ENCODE measurements at places on chromosomes 7 and 10.

DNA sequence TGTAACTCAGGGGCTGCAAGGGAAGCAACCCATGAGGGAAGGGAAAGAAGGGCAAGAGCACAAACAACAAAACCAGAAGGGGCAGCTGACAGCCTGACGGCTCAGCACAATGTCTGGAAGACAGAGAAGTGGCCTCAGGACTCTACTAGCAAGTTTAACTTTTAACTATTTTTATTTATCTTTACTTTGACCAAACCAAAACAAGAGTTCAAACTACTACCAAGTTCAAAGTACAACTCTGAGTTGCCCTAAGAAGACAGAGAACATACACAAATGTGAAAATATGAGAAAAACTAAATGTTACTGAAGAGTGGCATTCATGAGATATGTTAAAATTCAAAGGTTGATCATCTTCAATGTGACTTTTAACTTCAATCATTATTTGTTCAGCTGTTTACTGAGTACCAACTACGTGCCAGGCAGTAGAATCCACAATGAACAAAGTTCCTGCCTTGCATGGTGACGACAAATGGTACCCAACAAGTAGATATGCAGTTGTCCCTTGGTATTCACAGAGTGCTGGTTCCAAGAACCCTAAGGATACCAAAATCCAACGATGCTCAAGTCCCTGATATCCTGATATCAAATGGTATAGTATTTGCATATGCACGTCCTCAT lies 19.7 kb downstream of the NUDCD3 start:
- DNase-seq, result no peak

DNA sequence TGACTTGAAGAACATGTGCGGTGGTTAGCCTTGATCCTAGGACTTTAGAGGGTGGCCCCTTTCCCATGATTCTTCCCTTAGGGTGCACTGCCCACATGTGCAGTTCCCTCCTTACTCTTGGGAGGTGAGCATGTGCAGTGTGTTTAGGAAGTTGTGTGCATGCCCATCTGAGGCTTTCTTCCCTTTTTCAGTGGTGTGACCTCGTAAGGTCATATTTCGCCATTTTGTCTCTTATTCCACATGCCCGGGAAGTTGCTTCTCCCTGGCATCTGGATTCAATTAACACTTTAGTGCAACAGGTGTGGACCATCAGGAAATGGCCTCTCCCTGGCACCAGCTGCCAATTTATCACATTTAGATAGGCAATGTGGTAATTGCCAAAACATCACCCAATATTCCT lies 380.6 kb upstream of the VSTM2A start:
- DNase-seq, result no peak

- DNase-seq, result no peak
Measured at GRCh38 chr7:26853788-26854393, 10.5 kb downstream of the SKAP2 start.

DNA sequence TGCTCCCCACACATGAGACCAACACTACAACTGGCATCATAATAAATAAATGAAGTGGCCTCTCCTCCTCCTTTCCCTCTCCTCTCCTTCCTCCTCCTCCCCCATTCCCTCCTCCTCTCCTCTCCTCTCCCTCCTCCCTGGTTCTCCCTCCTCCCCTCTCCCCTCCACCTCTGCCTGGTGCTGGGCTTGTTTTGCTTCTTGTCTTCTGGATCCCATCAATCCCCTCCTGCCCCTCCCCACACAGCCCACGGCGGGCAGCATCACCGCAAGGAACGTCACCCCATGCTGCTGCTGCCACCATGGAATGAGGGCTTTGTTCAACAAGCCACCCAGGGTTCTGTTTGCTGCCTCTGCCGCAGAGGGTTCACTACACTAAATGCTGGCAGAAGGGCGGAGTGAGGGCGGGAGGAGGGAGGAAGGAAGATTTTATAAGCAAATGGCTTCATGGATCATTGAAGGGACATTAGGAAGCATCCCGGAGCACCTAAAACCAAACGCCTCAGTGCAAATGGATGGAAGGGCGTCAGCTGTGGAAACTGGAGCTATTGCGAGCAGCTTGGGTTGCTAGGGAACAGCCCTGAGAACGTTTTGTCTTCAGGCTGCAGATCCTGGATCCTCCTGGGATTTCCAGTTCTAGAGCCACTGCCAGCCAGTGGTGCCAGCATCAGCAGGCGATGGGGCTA lies 379.7 kb upstream of the ZMIZ1 start:
- no peak for DNase-seq

DNA sequence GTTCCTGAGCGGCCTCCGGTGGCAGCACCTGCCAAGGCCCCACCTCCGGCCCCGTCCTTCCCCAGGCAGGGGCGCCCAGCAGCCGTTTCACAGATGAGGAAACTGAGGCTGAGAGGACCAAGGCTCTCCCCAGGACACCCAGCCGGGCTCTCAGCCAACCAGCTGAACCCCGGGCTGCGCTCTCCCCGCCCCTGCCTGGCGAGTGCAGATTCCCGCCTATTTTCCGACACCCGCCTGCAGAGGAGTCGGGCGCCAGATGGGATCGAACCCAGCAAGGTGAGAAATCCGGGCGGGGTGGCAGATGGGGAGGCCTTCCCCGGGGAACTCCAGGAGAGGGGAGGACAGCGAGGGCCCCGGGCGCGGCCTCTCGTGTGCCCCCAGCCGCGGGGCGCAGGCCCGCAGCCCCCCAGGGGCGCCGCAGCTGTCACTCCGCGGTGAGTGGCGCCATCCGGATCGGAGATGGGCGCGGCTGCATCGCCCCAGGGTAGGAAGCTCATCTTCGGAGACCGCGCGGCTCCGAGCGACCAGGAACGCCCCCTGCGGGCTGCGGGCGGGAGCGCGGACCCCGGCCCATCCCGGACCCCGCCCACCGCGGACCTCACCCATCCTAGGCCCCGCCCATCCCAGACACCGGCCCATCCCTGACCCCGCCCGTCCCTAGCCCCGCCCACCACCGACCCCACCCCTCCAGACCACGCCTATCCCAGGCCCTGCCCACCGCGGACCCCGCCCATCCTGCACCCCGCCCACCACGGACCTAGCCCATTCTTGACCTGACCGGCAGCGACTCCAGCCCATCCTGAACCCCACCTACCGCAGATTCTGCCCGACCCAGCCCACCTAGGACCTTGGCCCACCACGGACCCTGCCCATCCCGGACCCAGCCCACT lies 90.3 kb downstream of the MICALL2 start:
- peak; percentile 5 for DNase-seq

DNA sequence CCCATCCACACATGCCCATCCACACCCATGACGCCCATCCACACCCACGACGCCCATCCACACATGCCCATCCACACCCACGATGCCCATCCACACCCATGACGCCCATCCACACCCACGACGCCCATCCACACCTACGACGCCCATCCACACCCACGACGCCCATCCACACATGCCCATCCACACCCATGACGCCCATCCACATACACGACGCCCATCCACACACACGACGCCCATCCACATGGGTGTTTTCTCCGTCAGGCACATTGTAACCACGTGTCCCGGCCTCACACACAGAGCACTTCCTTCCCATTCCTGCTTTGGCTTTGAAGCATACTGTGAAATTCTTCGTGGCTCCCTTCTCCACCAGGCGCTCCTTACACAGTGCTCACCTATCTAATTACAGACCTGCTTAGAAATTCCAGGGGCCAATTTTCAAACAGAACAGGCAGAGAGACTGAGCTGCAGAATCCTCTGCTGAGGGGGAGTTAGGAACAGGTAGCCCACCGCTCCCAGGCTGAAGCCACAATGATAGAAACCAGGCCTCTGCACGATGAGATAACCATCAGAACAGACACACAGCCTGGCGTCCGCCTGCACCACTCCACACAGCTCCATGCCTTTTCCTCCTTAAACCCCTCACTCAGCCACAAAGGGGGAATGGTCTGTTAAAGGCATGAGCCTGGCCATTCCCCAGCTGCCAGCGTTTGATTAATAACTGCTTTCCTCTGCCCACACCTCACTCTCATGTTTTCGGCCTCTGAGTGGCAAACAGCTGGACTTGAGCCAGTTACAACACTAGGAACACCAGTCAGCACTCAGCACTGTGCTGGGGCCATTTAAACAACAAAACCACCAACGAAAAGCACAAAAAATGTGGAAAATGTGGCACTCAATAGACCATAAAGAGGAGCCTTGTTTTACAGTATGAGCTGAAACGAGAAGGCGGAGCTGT lies 501.6 kb downstream of the PTPRN2 start:
- no peak for DNase-seq

- DNase-seq, result no peak
Measured at GRCh38 chr10:62511238-62511637, 137.1 kb downstream of the ZNF365 start.

DNA sequence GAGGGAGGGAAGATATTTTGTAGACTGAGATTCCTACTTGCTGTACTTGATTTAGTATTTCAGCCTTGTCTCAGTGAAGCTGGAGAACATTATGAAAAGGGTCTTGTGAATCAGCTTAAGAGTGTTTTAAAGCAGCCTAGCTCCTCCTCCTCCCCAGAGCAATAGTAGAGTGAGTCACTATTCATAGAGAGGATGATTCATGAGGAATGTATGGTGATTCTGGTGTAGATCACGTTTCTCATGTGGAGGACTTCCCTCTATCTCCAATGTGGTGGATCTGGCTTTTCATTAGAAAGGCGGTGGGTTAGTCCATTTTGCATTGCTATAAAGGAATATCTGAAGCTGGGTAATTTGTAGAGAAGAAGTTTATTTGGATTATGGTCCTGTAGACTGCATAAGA lies 340.1 kb upstream of the CHRM2 start:
- no peak for DNase-seq

DNA sequence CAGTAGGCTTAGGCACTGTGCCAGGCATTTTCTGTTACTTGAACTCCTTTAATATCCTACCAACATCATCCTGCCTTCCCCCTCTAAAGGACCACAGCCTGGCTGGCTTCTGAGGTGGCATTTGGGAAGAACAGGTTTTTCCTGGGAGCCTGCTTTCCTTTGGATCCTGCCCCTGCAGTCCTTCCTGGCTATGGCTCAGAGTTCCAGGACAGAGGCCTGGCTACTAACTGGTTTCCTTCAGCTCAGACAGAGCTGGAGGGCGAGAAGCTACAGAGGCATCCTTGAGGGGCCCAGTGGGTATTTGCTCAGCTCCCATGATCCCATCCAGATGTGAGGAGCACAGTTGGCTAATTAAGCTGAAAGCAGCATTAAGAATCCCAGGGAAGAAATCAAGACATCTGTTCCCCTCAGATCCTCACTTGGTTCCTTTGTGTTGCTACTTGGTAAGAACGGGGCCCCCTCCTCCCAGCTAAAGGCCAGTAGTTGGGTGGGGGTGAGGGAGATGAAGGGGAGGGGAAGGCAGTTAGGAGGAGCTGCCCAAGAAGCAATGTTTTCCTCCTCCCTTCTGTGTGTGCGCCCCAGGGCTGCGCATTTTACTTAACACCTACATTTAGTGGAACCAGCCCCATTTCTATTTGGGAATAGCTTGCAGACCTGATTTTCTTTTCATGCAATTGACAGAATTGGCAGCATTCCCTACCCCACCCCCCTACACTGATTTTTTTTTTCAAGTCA lies 142.6 kb upstream of the SORCS3 start:
- no peak for DNase-seq

GRCh38 chr7:43761938-43762692 lies 3.6 kb downstream of the BLVRA start:
- DNase-seq, result no peak

DNA sequence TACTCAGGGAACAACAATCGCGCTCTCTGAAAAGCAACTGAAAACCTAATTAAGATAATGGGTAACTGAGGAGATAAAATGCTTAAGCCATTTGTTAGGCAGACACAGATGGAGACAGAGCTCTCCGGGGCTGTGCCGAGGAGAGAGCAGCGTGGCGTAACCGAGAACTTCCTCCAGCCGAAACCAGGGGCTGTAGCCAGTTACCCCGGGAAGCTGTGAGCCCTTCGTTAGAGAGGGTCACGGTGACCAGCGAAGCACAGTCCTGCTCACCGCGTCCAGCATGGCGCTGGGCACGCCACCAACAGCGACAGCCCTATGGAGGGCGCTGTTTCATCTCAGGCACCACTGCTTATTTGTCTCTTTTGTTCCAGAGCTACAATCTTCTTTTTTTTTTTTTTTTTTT lies 16.1 kb downstream of the PAPOLB start:
- no peak for DNase-seq

- DNase-seq, result no peak
Measured at GRCh38 chr10:21144047-21144446, 246.9 kb upstream of the NEBL start.

DNA sequence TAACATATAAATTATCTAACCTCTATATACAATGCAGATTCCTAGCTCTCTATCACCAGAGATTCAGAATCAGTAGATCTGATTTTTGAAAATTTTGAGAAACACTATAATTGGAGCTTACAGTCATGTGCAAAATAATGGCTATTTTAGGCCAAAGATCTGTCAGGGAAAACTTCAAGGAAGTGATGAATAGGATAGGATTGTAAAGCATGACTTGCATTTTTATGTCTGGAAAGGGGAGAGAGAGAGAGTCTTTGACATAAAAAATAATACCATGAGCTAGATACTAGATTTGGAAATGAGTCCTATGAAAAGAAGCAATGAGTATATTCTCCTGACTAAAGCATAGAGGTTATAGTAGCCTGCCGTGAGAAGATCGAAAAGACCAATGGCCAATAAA lies 181.1 kb downstream of the SDHAF3 start:
- no peak for DNase-seq

- DNase-seq, result no peak
Measured at GRCh38 chr7:27210441-27211083, 10.7 kb upstream of the HOXA13 start.

DNA sequence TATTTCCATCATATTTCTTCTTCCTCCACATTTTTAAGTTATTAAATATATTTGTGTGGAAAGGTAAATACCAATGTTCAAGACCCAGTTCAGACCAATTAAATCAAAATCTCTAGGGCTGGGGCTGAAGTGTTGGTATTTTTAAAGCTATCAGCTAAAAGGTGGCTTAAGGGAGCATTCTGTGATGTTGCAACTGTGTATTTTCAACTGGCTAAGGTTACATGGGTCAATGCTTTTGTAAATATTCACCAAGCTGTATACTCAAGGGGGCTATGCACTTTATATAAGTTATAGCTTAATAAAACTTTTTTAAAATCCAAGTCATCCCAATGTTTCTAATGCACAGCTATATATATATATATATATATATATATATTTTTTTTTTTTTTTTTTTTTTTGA lies 316.9 kb upstream of the GRM3 start:
- DNase-seq, result no peak

- no peak for DNase-seq
Measured at GRCh38 chr7:13933091-13933490, 56.4 kb downstream of the ETV1 start.

GRCh38 chr10:44520651-44521050 lies 135.8 kb upstream of the CXCL12 start:
- no peak for DNase-seq

DNA sequence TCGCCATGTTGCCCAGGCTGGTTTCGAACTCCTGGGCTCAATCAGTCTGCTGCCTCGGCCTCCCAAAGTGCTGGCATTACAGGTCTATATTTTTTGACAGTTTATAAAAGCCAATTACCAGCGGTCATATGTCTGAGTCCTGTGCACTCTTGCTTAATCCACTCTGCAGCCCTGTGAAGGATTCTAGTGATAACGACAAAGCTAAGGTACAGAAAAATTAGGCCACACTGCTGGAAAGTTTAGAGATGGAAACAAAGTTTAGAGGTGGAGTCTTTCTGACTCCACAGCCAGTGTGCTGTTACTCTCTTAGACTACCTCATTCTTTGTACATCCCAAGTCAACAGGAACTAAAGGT lies 707 bp downstream of the PTER start:
- no peak for DNase-seq

GRCh38 chr10:17200912-17201793 lies at the start of gene TRDMT1:
TRDMT1 (minus strand) TSS chr10:17201672; CDS start chr10:17201634, 38 bp downstream.
- DNase-seq, result peak; percentile 80
